Right hindlimb (tissue), 1 donor: ENCODE measurements at places on chromosomes 13 and 19.
A peak's percentile ranks its signal among the peaks of the same experiment; 100 is the strongest.

- DNase-seq: no peak
These were observed 25.1 kb downstream of the TMEM161A start for GRCh38 chr19:19113040-19113626.

GRCh38 chr19:1401138-1401888 is at the start of gene GAMT:
TSS of gene GAMT (minus strand) at chr19:1401542. CDS start at chr19:1401476, 66 bp downstream.
- peak; percentile 69 for DNase-seq

- peak; percentile 95 for DNase-seq
These were observed at the start of gene EMP3 for GRCh38 chr19:48325265-48325910. TSS of gene EMP3 (plus strand) at chr19:48325552. CDS start at chr19:48326845, 1,293 bp downstream.

- DNase-seq: no peak
These were observed 19.8 kb downstream of the TCF3 start for GRCh38 chr19:1632462-1633268.
